RKO (cell line): ENCODE measurements at places on chromosomes 13 and 19.

- DNase-seq, result no peak
Measured at GRCh38 chr13:40185414-40185813, 481.0 kb downstream of the FOXO1 start.

- DNase-seq, result no peak
Measured at GRCh38 chr13:113976711-113977684, 3.1 kb upstream of the C13orf46 start.

GRCh38 chr13:41216160-41216559 lies 21.8 kb upstream of the KBTBD7 start:
- DNase-seq, result no peak

DNA sequence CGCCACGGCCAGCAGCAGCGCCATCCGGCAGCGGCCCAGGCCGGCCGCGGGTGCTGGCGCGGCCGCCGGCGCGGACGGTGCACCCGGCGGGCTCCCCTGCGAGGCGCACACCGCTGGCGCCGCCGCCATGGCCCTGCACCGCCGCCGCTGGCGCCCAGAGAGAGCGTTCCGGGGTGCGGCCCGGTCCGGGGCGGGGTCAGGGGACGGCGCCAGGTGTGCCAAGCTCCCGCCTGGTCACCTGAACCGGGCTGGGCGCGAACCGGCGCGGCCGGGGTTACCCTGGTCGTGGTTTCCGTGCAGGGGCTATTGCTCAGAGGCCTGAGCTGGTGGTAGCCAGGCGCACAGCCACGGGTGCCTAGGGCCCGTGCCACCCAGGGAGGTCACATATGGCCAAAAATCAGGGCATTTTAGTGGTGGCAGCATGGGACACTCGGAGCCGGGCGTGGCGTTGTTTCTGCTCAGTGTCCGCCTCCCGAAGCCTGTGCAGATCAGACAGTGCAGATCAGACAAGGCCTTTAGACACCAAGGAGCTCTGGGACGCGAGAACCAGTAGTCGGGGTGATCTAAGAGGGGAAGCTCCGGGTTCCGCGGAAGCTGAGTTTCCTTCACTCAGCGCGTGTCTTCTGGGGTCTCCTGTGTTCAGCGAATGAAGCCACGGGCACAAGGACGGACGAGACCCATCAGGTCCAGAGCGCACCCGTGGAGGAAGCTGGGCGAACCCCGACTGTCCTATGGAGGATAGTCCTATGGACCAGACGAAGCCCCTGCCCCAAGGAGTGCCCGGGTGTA lies at the start of gene TMEM238:
Gene TMEM238 (minus strand): TSS at position 162 of the 789 bp plus-strand sequence. CDS start 33 bp downstream, at position 129.
- peak; percentile 62 for DNase-seq

- DNase-seq, result no peak
Measured at GRCh38 chr19:5684694-5685430, 4.0 kb downstream of the HSD11B1L start.

DNA sequence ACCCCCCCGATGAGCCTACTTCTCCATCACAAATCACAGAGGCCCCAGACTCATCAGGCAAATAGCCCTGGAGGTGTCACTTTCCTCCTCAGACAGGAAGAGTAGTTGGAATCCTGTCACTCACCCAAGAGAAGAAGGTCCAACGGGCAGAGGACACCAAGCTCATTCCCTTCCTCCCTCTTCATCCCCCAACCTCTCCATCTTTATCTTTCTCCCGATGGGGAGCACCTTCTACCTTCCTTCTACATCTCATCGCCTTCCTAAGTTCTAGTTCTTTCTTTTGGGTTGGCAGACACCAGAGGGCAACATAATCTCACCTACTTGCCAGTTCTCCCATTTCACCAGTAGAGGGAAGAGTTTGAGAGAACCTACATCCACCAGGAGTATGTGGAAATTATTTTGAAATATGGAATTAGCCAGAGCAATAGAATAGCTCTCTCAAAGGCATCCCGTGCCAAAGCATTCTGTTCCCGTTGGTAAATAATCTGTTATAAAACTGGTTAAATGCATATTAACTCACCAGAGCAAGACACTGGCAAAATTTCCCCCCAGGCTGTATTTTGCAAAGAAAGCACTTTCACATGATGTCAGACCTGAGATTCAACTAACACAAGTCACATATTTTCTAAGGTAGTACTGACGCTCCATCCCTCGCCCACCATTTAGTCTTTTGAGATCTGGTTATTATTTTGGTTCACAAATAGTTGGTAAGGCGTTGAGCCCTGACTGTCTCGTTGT lies 55.0 kb downstream of the ZIC5 start:
- DNase-seq, result peak; percentile 65

DNA sequence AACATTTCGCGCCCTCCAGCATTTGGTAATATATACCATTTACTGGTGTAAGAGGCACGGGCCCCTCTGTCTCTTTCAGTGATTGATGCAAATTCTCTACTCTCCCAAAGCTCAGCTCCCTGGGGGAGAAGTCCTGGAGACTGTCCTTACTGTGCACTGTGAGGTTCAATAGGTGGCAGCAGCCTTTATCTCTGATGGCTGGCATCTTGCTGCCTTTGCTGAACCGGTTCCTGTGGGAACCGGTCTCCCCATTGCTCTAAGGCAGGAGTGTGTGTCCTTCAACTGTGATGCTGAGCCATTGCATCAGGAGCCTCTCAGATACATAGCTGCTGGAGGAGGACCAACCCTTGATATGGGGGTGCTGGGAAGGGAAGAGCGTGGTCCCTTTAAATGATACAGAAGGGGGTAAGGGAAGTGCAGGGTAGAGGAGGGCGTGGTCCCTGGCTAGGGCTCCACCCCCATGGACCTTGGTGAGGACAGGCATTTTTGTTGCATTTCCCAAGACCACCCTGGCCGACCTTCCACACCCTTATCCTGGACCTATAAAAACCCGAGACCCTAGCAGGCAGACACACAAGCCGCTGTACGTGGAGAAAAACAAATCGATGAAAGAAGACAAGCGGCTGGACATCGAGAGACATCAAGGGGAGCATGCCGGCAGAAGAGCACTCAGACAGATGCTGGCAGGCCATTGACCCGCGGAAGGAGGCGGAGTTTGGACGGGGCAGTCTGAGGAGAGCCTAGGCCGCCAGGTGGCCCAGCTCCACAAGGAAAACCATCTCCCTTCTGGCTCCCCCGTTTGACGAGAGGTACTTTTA lies 41.1 kb upstream of the GTF3A start:
- DNase-seq, result no peak

DNA sequence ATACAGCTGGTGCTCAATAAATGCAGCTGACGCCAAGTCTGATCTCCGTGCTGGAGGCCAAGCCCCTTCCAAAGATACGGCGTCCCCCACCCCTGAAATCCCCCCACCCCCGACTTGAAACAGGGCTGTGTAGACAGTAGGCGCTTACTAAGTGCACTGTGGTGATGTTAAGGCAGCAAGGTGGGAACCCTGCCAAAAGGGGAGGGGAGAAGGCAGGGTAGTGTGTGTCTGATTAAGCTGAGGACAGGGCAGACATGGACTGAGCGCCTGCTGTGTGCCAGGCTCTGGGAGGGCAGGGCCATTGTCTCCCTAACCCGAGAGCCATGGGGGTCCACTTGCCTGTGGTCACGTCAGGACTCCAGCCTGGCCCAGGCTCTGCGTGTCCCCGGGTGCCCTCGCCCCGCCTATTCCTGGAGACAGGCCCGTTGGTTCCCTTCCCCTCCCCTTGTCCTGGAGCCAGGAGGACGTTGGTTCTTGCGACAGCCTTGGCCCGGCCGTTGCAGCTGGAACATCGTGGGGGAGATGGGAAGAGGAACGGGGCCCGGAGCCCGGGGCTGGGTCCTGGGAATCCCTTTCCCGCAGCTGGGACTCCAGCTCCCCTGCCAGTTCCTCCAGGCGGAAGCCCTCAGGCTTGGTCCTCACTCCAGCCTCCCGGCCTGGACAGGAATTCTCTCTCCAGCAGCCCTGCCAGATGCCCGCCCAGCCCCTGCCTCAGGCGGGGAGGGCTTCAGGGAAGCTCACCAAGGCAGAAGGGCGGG lies 1.7 kb upstream of the ELANE start:
- DNase-seq, result peak; percentile 43

- DNase-seq, result no peak
Measured at GRCh38 chr19:35214766-35215422, 13.6 kb downstream of the FAM187B start.

DNA sequence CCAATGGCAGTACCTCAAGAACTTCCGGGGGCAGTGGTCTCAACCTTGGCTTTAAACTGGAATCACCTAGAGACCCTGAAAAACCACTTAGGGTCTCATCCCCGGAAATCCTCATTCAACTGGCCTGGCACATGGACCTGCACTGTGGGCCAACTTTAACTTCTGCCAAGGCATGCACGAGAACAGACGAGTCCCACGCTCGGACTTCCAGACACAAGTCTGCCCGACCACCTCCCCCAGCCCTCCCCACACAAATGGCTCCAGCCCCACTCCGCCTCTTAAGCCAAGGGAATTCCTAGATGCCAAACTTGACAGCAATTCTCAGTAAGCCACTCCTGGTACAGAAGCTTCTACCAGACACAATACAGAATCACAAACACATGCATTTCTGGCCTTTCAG lies 114.0 kb downstream of the STK24 start:
- DNase-seq, result no peak

- DNase-seq, result peak; percentile 38
Measured at GRCh38 chr13:48094404-48094780, 512 bp downstream of the MED4 start.

DNA sequence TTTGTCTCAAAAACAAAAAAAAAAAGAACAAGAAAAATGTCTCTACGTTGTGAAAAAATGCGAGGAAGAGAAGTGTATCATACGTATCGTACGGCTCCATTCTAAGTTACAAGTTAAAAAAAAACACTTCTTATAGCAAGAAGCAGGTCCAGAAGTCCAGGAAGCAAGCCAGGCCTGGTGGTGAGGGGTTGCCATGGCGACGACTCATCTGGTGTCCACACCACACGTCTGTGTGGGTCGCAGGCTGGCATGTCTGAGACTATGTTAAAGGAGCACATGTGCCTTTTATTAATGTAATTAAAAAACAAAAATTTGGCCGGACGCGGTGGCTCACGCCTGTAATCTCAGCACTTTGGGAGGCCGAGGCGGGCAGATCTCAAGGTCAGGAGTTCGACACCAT lies 5.9 kb downstream of the MED16 start:
- peak; percentile 35 for DNase-seq

GRCh38 chr13:61144301-61144700 lies 271.3 kb downstream of the PCDH20 start:
- no peak for DNase-seq

- DNase-seq, result no peak
Measured at GRCh38 chr19:13208672-13209483, 58.7 kb downstream of the IER2 start.

DNA sequence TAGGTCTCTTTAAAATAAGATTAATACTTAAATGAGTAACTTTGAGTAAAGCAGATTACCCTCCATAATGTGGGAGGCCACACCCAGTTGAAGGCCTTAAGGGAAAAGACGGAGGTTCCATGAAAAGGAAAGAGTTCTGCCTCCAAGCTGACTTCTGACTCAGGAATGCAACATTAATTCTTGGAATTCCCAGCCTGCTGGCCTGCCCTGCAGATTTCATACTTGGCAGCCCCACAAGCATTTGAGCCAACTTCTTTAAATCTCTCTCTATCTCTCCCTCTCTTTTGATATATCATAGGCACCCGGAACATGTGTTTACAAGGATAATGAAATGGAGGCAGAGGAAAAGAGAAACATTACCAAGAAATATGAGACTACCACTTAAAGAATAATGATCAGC lies 902.3 kb upstream of the MIR17HG start:
- peak; percentile 41 for DNase-seq

DNA sequence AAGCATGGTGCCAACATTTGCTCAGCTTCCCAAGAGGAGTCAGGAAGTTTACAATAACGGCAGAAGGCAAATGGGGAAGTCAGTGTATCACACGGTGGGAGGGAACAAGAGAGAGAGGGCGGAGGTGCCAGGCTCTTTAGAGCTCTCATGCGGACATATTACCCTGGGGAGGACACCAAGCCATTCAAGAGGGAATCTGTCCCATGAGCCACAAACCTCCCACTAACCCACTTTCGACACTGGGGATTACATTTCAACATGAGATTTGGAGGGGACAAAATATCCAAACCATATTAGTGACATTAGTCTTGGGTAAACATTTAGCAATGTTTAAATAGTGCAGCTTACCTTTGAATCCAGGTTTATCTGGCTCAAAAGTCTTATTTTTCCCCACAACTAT lies 69.9 kb downstream of the SLAIN1 start:
- no peak for DNase-seq

GRCh38 chr13:26390203-26390602 lies 136.3 kb downstream of the CDK8 start:
- no peak for DNase-seq

DNA sequence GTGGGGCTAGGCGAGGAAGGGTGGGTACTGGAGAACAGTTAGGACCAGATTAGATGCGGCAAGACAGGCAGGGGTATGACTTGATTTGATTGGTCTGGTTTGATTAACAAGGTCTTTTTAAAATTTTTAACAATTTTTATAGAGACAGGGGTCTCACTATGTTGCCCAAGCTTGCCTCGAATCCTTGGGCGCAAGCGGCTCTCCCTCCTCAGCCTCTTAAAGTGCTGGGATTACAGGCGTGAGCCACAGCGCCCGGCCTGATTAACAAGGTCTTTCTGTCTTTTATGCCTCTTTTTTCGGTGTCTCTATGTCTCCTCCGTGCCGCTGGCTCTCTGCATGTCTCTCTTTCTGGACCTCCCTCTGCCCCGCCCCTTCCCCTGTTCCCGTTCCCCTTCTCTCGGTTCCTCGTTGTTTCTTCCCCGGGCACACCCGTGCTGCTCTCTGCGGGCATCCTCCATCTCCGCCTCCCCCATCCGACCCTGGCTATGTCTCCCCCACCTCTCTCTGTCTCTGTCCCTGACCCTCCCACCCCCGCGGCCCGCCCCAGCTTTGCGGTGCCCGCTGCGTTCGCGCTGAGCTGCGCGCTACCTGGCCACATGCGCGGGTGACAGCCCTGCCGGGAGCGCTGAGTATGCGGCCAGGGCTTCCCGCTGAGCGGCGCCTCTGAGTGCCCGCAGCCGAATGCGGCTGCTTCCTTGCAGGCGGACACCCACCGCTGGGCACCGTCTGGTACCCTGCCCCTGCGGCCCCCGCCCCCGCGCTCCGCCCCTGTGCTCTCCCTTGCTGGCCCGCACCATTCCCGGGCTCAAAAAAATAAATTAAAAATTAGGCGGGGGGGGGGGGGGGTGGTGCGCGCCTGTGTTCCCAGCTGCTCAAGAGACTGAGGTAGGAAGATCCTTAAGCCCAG lies 8.1 kb upstream of the SDHAF1 start:
- DNase-seq, result no peak
